ENCODE measurements at places on chromosomes 1 and 21.

- DNase-seq: no peak
These were observed at the start of gene ESPN for GRCh38 chr1:6424619-6425593. ESPN (plus strand) TSS chr1:6424776; CDS start chr1:6424956, 180 bp downstream.

DNA sequence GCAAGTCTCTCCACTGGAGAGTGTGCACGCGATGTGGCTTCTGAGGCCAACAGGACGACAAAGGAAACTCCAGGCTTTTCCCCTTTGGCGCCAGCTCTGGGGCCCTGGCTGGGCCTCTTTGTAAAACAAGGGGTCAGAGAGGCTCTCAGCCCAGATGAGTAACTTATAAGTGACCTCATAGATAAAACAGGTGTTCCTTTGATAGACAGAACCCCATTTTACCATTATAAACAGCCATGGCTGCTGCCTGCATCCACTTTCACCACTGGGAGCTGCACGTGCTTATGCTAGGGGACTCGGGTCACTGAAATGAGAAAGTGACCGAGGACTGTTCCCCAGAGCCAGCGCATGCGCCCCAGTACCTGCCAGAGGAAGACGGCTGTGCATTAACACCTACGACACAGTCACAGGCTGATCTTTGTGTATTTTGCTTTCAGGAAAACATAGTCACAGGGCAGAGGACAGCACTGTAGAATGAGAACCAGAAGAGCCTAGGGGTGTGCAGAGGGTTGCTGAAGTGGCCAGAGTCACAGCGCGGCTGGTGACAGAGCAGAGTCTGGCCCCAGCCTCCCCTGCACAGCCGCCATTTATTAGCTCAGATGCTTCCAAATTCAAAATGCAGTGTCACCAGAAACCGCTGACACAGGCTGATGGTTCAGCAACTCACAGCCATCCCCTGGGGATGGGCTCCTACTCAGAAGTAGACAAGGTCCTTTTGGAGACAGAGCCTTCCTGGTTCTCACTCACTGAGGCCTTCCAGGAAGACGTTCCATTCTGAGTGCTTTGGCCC, 12.7 kb downstream of the RNF207 start:
- no peak for DNase-seq

- DNase-seq: no peak
These were observed 154.3 kb upstream of the USP24 start for GRCh38 chr1:55369474-55369873.

GRCh38 chr1:151972542-151973248, 21.0 kb downstream of the S100A10 start:
- DNase-seq: no peak

DNA sequence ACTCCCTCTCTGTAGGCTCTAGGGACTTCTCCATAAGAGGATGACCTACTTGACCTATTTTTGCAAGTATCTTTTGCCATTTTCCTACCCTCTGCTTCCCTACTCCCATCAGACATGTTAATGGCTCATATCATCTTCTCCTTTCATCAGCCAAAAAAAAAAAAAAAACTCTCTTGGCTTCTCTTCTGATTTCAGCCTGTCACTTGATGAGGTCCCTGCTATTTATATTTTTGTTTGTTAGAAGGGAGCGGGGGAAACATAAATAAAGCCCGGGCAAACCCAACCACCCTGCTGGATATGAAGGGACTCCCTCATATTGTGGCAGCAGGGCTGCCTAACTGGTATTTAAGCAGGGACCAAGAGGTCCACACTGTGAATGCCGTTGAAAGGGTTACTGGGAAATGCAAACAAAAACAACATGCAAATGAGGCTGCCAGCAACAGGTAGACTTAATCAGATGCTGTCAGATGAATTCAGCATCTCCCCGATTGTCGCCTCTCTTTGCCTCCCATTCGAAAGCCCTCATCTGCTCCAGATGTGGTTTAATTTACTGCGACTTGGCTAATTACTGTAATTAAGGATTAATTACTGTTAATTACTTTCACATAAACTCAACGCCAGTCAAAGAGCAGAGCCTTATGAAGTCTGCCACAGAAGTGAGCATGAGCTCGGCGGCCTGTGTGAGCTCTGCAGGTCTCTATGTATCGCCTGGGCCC, 172.3 kb downstream of the PBX1 start:
- no peak for DNase-seq

GRCh38 chr1:117664314-117664713, 58.5 kb downstream of the TENT5C start:
- DNase-seq: no peak

DNA sequence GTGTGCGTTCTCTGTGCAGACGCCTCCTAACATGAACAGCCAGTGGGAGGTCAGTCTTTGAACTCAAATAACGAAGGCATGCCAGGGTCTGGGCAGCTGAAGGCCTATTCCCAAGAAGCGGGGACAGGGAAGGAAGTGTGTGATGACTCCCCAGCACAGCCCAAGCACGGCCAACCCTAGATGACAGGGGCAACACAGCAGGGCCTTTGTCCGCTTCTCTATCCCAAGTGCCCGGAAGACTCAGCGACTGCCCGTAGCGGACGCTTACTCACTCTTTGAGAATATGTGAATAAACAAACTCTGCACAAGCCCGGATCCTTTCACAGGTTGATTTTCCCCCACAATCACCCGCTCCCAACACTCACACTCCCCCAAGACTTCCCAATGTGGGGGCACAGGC, 11.2 kb downstream of the C1orf198 start:
- DNase-seq: no peak

- DNase-seq: no peak
These were observed 47.8 kb downstream of the LCA5L start for GRCh38 chr21:39397646-39398385.

DNA sequence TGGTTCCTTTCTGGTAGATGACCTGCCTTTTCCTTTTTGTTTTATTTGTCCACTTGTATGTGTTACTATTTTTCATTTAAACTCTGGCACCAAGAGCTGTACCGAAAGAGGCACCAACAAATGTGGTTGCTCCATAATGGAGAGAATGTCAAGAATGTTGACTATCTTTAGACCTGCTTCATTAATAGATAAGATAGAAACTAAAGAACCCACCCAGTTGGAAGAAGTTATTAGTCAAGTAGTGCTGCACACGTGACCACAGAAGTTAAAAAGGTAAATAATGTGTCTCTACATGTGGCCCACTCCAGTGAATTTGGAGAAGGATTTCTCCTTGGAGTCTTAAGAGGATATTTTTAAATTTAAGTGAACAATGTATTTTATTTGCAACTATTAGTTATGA, 9.3 kb downstream of the ATP1A1 start:
- no peak for DNase-seq

DNA sequence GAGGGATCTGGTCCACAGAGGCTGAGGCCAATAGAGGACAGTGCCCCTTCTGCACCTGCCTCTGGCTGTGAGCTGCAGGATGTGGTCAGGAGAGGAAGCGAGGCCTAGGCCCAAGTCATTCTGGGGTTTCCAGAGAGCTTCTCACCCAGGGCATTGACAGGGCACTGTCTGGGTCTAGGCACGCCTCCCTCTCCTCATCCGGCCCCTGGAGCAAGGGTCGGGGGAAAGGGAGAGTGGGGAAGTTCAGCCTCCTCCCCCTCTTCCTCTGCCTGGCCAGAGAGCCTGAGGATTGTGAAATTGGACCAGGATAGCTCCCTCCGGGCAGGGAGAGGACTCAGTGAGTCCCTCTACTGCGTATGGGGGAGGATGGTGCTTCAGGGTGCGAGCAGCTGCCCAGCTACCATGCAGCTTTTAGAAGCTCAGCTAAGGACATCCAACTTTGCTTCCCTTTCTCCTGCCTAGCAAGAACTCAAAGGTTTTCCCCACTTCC, 6.3 kb upstream of the INAVA start:
- DNase-seq: no peak

GRCh38 chr1:182786223-182786994, 3.2 kb upstream of the NPL start:
- DNase-seq: no peak

DNA sequence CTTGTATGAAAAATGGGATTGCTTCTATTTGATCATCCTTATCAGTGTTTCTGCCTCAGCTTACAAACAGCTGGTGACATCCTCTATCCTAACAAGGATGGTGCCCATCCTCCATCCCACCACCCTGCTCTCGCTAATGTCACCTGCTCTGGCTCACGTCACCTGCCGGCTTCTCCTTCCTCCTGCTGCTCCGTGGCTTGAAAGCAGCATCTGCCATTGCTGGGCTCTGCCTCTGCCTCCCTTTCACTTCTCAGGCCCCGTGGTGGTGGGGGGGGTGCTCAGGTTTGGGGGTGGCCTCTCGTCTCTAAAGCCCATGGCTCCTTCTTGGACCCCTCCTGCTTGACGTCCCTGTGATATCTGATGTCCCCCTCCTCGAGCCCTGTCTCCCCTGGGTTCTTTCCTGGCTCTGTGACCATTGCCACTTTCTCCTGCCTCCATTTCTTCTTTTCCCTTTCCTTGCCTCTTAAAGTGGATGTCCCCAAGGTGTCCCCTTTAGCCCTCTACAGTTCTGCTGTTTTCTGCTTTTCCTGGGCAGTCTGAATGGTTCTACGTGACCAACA, 135.5 kb upstream of the ERRFI1 start:
- DNase-seq: no peak

- no peak for DNase-seq
These were observed 725.7 kb downstream of the USP25 start for GRCh38 chr21:16455526-16455925.

- no peak for DNase-seq
These were observed 156.2 kb downstream of the TNFSF18 start for GRCh38 chr1:172894349-172895049.

- peak; percentile 20 for DNase-seq
These were observed at the start of gene CYP4X1 for GRCh38 chr1:47023268-47024140. CYP4X1 (plus strand) TSS chr1:47023669; CDS start chr1:47023818, 149 bp downstream.

- DNase-seq: no peak
These were observed 25.5 kb upstream of the GJA5 start for GRCh38 chr1:147785794-147786506.

All from right renal pelvis (tissue), 4 donors.